ENCODE measurements at places on chromosomes 12 and 14. TPM values are rescaled to one million over a fixed set of nuclear protein-coding genes. Genes with fewer than 3 reads are reported as not detected.

Gene ALKBH1
- 15.3 TPM for total RNA-seq

Gene OR4K13
- total RNA-seq = not detected

Gene ZNF140
- 13.1 TPM for total RNA-seq

Gene SLC4A8
- 0.33 TPM for total RNA-seq

Gene PROX2
- not detected for total RNA-seq

All from melanocyte of skin (primary cell).